GM04504 (cell line): ENCODE measurements at places on chromosomes 4 and X.
A peak's percentile ranks its signal among the peaks of the same experiment; 100 is the strongest.

DNA sequence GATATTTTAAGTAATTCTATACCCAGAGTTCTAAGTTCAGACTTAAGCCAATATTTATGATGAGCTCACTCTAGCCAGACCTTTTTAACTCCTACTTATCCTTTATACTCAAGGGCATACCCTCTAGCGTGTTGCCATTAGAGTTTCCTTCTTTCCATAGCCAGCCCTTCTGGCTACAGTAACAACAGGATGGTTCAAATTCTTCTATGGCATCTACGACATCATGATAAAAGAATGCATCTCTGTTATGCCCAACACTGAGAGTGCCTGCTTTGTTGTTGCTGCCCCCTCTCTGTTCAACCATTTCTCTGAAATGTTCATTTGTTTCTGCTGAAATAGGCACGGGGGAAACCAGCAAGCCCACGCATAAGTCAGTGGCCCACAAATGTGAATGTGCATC, 104.5 kb downstream of the UBE2NL start:
- no peak for DNase-seq

DNA sequence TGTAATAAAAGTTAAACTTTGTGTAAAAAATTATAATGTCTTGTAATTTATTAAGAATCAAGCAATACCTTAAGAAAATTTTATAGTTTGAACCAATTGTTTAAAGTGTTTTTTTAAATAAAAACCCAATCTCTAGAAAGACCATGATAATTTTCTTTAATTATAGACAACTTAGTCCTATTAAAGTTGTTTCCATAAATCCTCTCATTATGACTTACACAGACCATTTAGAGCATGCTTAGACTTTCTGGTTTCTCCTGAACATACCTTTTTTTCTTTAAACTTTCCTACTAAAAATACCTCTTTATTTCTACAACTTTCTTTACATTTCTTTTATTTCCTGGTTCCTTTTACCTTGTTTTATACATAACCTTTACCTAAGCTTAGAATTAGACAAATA, 837.4 kb downstream of the PCDH19 start:
- DNase-seq, result no peak

- DNase-seq, result no peak
These were observed 230.5 kb upstream of the PRKX start for GRCh38 chrX:3943965-3944364.

GRCh38 chrX:28628120-28628519, 40.9 kb downstream of the IL1RAPL1 start:
- no peak for DNase-seq

DNA sequence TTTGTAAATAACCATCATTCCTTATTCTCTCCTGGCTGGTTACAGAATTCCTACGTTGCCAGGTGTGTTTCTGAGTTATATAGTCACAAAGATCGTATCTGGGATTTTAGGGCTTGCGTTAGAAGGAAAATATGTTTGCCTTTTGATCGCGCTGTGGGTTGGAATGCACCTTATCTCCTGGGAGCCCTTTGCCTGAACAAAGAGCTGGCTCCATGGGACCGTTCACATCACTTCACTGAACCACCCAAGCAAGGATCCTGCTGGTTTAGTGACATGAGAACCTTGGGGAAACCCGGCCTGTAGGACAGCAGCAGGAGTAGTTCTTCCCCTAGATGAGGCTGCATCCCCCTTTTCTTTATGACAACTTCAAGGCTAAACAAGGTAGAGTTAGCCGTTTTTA, 51.6 kb downstream of the RS1 start:
- no peak for DNase-seq

DNA sequence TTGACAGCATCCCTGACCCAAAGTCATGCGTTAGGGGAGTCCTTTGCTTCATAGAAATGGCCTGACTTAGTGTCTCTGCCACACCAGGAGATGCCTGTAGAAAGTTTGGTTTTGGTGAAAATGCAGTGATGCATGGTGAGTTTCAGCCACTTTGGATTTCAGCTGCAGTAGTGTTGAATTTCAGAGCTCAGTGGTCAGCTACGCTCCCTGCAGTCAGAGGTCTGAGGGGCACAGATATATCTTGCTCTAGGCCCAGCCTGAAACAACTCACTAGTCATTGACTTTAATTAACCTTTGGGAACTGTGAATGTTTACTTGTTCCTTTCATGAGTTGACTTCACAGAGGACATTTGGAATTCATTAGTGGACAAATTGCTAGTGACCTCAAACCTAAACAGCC, 17.5 kb downstream of the RBMX2 start:
- no peak for DNase-seq

GRCh38 chr4:6596948-6597347, 22.0 kb downstream of the MAN2B2 start:
- DNase-seq, result no peak

DNA sequence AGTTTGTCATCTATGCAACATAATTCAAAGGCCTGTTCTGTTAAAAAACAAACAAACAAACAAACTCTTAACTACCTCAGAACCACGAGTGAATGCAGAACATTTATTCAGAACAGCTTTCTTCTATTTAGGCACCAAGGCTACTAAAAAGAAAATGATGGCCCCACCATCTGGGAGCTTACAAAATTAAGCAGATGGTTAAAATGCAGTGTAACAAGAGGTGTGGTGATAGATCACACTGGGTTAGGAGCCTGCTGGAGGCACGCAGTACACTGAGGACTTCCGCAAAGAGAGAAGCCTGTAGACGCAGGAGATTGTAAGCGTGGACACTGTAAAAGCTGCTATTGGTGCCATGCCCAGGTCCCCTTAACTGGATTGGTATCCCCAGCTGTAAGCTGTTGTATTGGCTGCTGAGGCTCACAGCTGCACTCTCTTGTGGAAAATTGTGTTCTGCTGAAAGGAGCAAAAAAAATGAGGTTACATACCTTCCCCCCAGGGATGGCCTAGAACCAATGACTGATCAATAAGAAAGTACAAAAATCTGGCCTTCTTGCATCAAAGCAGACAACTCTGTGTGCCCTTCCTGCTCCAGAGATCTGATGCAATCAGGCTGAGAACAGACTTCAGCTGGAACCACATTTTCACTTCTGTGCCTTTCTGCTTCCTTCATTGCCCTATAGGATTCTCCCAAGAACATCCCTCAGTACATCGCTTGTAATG, 60.0 kb downstream of the SHROOM3 start:
- no peak for DNase-seq

DNA sequence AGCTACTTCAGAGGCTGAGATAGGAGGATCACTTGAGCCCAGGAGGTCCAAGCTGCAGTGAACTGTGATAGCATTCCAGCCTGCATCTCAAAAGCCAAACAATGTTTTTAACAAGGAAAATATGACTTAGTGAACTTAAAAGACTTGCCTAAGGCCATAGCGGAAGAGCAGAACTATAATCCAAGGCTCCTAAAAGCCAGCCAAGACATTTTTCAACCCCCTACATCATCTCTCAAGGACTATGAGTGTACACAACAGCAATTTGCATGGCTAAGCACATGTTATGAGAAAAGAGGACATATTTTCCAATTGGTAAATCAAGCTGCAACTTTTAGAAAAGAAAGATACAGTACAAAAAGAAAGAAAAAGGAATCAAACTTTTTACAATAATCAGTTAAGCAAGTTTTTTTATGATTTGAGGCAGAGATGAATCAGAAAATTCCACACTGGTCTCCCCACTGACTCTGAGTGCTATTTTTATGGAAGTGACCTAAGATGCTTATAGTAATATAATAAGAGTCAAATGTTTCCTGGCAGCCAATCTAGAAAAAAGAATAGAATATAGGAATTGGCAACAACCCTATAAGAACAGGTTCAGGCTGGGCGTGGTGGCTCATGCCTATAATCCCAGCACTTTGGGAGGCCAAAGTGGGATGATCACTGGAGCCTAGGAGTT, 9.8 kb upstream of the ACOT9 start:
- peak; percentile 55 for DNase-seq

DNA sequence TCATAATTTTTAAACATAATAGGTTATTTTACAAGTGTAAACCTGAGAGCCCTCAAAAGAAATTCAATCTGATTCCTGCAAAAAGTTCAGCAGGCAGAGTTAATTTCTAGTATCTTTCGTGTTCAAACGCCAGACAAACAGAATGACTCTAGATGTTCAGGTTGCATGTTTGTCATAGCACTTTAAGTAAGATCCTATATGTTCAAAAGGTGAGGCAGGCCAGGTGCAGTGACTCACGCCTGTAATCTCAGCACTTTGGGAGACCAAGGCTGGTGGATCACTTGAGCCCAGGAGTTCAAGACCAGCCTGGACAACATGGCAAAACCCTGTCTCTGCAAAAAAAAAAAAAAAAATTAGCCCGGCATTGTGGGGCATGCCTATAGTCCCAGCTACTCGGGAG, 1.1 kb upstream of the RASSF6 start:
- no peak for DNase-seq

DNA sequence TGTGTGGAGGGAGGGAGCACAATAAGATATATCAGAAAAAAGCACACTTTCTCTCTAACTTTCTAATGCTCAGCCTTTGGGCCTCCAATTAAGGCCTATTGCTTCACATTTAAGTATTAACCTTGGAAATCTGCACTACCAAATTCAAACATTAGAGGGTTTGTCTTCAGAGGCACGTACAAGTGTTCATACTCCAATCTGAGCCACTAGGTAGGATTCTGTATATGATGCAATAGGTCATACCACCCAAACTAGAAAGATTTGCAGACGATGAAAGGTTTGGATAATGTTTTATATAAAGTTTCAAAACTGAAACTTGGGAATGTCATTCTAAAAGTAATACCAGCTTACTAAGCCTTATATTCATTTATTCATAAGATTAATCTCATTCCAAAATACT, 106.4 kb downstream of the MID1 start:
- no peak for DNase-seq

GRCh38 chrX:6909396-6909795, 238.1 kb upstream of the STS start:
- no peak for DNase-seq

- no peak for DNase-seq
These were observed 4.0 kb upstream of the GASK1B start for GRCh38 chr4:158176776-158177175.

- no peak for DNase-seq
These were observed 21.5 kb downstream of the HAND2 start for GRCh38 chr4:173508386-173509035.

DNA sequence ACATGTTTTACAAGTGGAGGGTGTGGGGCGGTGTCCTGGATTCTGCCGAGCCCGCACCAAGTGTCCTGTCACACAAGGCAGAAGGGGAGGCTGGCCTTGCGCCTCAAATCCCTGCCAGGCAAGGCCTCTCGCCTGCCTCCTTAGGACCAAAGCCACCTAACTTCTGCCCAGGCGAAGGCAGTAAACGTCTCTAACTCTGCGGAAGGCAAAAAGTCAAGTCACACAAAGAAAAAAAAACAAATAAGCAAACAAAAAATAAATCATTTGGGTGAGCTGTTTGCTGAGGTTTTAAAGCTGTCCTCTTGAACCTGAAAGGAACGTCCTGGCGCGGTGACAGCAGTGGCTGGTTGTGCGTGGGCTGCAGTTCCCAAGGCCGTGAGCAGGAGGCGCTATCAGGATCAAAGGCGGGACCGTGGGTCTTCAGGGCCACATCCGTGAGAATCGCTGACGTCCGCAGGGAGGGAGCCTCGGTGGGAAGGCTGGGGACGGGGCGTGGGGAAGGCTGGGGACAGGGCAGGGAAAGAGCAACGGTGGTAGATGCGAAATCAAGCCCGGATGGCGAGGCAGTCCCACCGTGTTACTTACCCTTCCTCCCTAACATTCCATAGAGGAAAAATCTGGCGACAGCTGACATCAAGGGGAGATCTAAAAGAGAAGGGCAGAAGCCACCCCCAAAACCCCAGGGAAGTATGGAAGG, 99.1 kb downstream of the TRAPPC11 start:
- no peak for DNase-seq

GRCh38 chrX:136999024-136999423, 34.8 kb downstream of the GPR101 start:
- DNase-seq, result no peak

DNA sequence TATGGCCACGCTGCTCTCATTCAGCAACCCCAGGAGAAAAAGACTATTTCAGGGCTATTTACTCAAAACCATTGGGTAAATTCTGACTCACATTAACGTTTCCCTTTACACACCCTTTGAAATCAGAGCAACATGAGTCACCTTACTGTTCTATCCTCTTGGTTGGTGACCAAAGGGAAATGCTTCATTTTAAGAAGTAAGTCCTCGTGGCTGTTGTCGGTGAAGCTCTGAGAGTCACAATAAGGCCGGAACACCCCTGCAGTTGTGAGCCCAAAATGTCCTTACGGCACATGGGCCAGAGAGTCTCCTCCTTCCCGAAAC, 56.3 kb upstream of the SPRY1 start:
- peak; percentile 61 for DNase-seq

GRCh38 chr4:36665985-36666527, 384.6 kb downstream of the DTHD1 start:
- no peak for DNase-seq

DNA sequence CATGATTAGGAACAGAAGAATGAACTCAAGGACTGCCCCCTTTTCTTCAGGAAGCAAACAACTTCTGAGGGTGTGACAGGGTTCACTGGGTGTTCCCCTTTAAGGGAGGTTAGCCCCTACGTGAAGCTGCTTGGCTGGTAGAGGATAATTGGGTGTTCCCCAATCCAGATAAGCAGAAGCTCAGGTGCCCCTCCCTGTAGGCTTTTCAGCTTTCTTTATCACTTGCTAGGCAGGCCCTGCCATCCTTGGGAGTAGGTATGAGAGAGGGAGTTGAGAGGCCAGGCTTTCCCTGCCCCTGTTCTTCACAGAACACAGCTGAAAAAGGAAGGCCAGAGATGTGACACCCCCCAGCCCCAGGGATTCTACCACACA, 44.2 kb downstream of the RTL9 start:
- DNase-seq, result no peak

- peak; percentile 56 for DNase-seq
These were observed 389.7 kb upstream of the NR3C2 start for GRCh38 chr4:148831945-148832344.

DNA sequence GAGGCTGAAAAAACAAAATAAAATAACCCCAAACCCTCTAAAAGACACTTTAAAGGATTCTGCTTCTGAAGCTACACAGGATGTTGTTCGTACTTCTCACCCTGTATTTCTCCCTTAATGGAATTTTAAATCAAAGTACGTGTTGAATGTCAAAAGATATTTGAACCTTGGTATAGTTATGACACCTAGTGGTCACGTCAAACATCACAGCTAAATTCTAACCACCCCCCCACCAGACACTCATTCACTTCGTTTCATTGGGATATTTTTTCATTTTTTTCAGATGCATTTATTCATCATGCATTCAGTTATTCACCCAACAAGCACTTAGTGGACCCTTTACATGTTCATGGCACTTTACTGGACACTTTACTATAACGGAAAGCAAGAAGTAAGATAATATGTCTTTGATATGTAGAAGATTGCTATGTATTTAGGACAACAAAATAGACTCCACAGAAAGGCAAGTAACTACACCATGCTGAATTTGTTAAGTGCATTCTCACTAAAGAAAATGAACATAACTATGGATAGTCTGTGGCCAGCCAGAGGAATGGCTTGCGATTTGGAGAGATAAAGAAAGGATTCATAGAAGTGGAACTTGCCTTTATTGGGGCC, 62.5 kb upstream of the GPR174 start:
- no peak for DNase-seq

DNA sequence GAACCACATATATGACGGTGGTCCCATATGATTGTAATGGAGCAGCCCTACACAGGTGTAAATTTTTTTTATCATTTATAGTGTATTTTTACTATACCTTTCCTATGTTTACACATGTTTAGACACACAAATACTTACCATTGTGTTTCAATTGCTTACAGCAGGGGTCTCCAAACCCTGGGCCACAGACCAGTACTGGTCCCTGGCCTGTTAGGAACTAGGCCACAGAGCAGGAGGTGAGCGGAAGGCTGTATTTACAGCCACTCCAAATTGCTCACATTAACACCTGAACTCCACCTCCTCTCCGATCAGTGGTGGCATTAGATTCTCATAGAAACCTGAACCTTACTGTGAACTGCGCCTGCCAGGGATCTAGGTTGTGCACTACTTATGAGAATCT, 201.8 kb upstream of the NDST4 start:
- no peak for DNase-seq
